Activated T-helper 2 cell treated with anti-CD3 and anti-CD28 coated beads, Interferon-gamma antibody, Interleukin-2, Interleukin-4, amounts not matched to agents 10 μg/mL and 5 μg/mL and 100 μg/mL, durations not matched to agents 14 hours and 24 hours and 36 hours (primary cell): ENCODE measurements at places on chromosomes 12 and 14.

GRCh38 chr14:102795060-102795925, 18.0 kb downstream of the TRAF3 start:
- no peak overlapping the region for H3K4me3 ChIP-seq
- DNase-seq, result no peak
- H3K27me3 ChIP-seq, result no peaks in the 10 kb centered on the region
- peaks cover 61% of the 10 kb centered on the region for H3K36me3 ChIP-seq
- peaks cover 44% of the 10 kb centered on the region for H3K4me1 ChIP-seq
- peak overlapping the region; percentile 70 for H3K27ac ChIP-seq

DNA sequence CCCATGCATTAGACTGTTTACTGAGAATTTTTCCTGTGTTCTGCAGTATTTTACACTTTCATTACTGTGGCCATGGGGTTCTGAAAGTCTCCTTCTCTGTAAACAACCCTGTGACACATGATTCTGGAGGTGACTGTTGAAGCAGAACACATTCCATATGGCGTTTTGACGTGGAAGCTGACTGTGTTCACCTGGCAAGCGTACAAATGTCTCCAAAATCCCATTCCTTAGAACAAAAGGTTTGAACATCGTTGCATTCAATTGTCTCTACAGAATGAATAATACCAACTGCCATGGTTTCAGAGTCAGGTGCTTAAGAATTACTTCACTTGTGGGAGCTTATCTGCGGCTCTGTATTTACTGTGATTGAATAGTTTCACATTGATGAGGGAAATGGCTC, 485.6 kb upstream of the TMEM132C start:
- DNase-seq, result no peak
- no peaks in the 10 kb centered on the region for H3K27me3 ChIP-seq
- H3K4me1 ChIP-seq, result no peaks in the 10 kb centered on the region
- H3K4me3 ChIP-seq, result no peak overlapping the region
- no peaks in the 10 kb centered on the region for H3K36me3 ChIP-seq
- H3K27ac ChIP-seq, result no peak overlapping the region

DNA sequence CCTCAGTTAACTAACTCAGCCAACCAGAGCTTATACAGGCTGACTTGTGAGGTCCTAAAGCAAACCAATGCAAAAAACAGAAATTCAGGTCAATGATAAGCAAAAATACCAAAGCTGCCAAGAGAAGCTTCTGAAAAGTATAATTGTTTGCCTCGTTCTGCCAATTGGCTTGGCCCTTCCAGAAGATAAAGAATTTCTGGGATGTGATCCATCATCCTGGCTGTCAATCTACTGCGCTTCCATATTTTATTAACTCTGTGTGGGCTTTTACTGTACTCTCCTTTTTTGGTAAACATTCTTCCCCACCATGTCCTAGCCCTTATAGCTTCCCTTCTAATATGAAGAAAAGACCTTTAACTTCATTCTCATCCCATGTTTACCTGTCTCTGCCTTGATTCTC, 387.9 kb downstream of the TMEM117 start:
- H3K36me3 ChIP-seq, result no peaks in the 10 kb centered on the region
- H3K27me3 ChIP-seq, result no peaks in the 10 kb centered on the region
- H3K27ac ChIP-seq, result no peak overlapping the region
- H3K4me3 ChIP-seq, result no peak overlapping the region
- no peaks in the 10 kb centered on the region for H3K4me1 ChIP-seq

DNA sequence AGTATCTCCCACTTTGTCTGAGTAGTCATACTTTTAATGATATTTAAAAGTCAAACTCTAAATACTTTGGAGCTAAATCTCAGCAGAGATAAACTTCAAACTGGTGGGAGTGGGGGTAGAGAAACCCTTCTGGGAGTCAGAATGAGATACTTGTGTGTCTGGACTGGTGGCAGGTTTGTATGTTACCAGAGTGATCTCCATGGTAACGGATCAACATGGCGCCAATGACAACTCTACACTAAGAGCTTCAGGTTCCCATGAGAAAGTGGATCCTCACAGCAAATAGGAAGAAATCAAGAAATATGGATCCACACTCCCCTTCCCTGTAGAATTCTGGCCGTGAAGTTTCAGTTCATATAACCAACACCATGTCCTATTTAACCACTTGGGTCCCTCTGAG, 121.9 kb downstream of the ETV6 start:
- no peaks in the 10 kb centered on the region for H3K27me3 ChIP-seq
- no peak overlapping the region for H3K4me3 ChIP-seq
- no peak for DNase-seq
